CD8-positive, alpha-beta memory T cell (primary cell): ENCODE measurements at places on chromosomes 6 and 20. TPM values are rescaled to one million over a fixed set of nuclear protein-coding genes. Genes with fewer than 3 reads are reported as not detected.

SLC39A7 gene
- polyA plus RNA-seq = 32.9 TPM

UST gene
- polyA plus RNA-seq = 2.4 TPM

TMX4 gene
- polyA plus RNA-seq = 69.1 TPM

PI16 gene
- polyA plus RNA-seq = 13.6 TPM

MOG gene
- polyA plus RNA-seq = not detected

RNF5 gene
- polyA plus RNA-seq = 110 TPM

PAX1 gene
- not detected for polyA plus RNA-seq

AGPAT4 gene
- 5.9 TPM for polyA plus RNA-seq

LINC00237 gene
- not detected for polyA plus RNA-seq

CGAS gene
- 13.2 TPM for polyA plus RNA-seq

NRSN2 gene
- 1.0 TPM for polyA plus RNA-seq

MAP1LC3A gene
- polyA plus RNA-seq = 8.5 TPM

ANGPT4 gene
- not detected for polyA plus RNA-seq

HEY2 gene
- 0.20 TPM for polyA plus RNA-seq

HLA-DQB2 gene
- polyA plus RNA-seq = 5.0 TPM

CDH4 gene
- polyA plus RNA-seq = 0.22 TPM

CAP2 gene
- polyA plus RNA-seq = 1.0 TPM

OVOL2 gene
- polyA plus RNA-seq = not detected

LRFN2 gene
- 0.29 TPM for polyA plus RNA-seq

HSPA12B gene
- not detected for polyA plus RNA-seq

ATP6V1G2 gene
- 1.4 TPM for polyA plus RNA-seq

WFDC10B gene
- polyA plus RNA-seq = not detected

RGS17 gene
- polyA plus RNA-seq = 0.49 TPM

RFX6 gene
- not detected for polyA plus RNA-seq

ARFGAP1 gene
- 22.7 TPM for polyA plus RNA-seq

TAGAP gene
- polyA plus RNA-seq = 193 TPM

RALGAPA2 gene
- polyA plus RNA-seq = 7.4 TPM

VNN1 gene
- polyA plus RNA-seq = not detected

BTN1A1 gene
- polyA plus RNA-seq = not detected

ULBP1 gene
- polyA plus RNA-seq = not detected
